ENCODE measurements at places on chromosomes 12 and 14. TPM values are rescaled to one million over a fixed set of nuclear protein-coding genes. Genes with fewer than 3 reads are reported as not detected.

Gene SLCO1B1
- total RNA-seq: not detected

Gene RNFT2
- 26.3 TPM for total RNA-seq

Gene NPAS3
- not detected for total RNA-seq

Gene MLEC
- total RNA-seq: 104 TPM

Gene INSM2
- total RNA-seq: not detected

Gene KRT82
- not detected for total RNA-seq

Gene CEP170B
- 7.5 TPM for total RNA-seq

Gene RFX4
- not detected for total RNA-seq

Gene ADCY4
- 0.07 TPM for total RNA-seq

Gene NABP2
- total RNA-seq: 43.1 TPM

Gene CLECL1
- total RNA-seq: not detected

Gene OTX2
- not detected for total RNA-seq
